Myocyte (in vitro differentiated cells): ENCODE measurements at places on chromosomes 1 and 21. TPM values are rescaled to one million over a fixed set of nuclear protein-coding genes. Genes with fewer than 3 reads are reported as not detected.

Gene FMO5
- 0.99 and 2.6 TPM in 2 replicates for total RNA-seq

Gene PTAFR
- total RNA-seq = not detected in 2 replicates

DNA sequence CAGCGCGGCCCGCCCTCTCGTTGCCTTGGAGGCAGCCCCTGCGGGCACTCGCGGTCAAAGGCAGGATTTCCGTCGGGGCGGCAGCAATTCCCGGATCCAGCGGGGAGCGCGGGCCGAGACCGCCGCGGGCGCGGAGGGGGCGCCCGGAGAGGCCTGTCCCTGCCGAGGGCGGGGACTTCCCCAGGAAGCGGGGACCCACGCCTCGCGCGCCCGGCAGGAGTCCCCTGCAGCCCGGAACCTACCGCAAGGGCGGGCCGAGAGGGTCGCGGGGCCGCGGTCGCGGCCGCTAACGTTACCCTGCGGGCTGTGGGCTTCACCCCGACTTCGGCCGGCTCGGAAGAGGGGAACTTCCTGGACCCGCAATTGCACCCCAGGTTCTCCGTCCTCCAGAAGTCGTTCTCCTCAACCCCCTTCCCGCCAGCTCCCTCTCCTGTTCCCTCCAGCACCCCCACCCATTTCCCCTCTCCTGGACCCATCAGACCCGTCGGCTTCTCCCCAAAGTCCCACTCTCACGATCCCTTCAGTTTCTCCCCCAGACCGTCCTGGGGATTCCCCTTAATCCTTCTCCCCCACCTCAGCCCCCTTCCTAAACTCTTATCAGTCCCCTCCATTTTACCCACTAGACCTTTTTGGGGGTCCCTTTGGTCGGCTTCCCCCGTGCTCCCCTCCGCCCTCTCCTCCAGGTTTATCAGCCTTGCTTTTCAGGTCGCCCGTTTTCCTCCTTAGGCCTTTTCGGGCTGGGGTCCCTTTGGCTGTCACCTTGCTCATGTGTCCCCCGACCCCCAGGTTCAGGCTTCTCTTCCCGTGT, 604 bp downstream of the FGR start:
- DNase-seq = no peak

- peak; percentile 99 for DNase-seq
Measured at GRCh38 chr1:56424744-56425493, 154.4 kb downstream of the PLPP3 start.

DNA sequence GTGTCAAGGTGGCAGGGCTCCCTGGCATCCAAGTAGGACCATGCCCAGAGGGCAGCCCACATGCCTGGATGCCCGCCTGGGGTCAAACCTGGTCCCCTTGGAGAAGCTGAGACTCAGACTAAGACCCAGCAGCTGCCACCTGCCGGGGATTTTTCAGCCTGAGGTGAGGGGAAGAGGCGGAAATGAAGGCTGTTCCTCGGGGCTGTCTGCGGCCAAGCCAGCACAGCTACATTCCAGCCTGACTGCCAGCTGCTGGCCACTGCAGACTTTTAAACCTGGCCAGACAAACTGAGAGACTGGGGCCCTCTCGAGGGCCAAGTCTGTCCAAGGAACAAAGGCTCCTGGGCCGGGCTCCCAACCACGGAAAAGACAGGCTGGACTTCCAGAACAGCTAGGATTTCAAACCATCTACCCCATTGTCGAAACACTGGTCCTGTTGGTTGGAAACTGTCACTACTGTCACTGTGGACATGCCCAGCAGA, 21.9 kb upstream of the PLEKHG5 start:
- DNase-seq = peak; percentile 88

- DNase-seq = peak; percentile 43
Measured at GRCh38 chr21:42118901-42119300, 47.8 kb downstream of the UMODL1 start.

DNA sequence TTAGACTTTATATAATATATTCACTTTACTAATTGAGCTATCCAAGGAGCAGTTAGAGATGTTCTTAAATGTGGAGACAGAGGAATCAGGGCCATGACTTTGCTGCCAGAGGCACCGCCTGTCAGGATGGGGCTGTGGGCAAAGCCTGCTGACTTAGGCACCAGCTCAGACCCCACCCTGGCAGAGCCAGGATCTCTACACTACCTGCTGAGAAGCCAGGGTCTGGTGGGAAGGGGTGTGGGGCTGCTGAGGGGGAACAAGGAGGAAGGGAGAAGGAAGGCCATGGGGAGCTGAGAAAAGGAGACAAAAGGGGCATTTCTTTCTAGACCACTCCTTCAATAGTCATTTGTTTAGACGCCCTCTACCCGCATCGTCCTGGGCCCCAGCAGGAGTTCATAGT, 104.8 kb downstream of the TMEM53 start:
- DNase-seq = no peak

GRCh38 chr21:36949171-36950141, 17.0 kb downstream of the HLCS start:
- DNase-seq = no peak

GRCh38 chr21:46662367-46662654, 26.8 kb downstream of the PRMT2 start:
- no peak for DNase-seq

- no peak for DNase-seq
Measured at GRCh38 chr1:17735348-17735747, 19.8 kb upstream of the ACTL8 start.

DNA sequence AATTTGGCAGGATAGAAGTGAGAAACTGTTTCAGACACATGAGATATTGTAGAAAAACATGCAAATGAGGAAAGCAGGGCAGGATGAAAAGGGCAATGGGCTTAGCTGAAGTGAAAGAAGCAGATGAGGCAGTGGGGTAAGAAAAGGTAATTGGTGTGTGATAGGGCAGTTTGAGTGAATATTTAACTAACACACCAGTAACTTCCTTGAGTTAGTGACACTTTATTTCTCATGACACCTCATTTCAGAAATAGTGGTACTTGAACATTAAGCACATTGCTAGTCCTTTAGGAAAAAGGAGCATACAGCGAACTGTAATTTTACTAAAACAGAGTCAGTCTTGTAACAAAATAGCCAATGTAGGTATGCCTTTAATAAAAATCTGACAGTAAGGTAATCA, 415.0 kb downstream of the DPYD start:
- no peak for DNase-seq

DNA sequence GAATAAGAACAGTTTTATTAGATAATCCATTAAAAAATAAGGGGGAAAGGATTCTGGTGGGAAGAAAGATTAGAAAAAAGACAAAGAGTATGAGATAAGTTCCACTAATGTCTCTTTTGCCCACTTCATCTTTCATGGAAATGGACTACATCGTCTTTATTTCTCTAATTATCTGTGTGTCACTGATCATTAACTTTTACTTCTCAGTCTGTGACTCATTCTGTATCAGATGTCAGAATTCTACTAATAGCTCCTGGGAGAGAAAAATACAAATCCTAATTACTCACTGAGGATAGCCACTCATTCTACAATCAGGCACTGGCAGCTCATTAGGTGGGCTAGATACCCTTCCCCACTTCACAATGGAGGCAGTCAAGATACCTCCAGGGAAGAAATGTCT, 41.7 kb downstream of the ILDR2 start:
- DNase-seq = peak; percentile 28

GRCh38 chr1:66302184-66302742, 231.7 kb upstream of the SGIP1 start:
- DNase-seq = peak; percentile 42

DNA sequence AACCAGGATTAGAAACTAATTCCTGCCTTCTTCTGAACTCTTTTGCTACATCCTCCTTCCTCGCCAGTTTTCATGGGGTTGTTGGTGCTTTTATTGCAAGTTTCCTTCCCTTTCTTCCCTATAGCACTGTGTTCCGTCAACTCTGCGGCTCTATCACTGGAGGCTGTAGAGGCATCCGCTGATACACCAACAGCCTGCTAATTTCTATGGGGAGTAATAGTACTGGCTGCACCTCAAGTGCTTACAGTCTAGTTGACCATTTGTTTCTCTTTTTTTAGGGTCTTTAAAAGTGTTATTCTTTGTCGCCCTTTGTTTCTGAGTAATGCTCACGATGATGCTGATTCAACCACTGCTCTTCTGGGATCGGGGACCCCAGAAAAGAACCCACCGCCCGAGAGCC, 746 bp downstream of the MIS18A start:
- no peak for DNase-seq
